ENCODE measurements at places on chromosomes 7 and 10.

DNA sequence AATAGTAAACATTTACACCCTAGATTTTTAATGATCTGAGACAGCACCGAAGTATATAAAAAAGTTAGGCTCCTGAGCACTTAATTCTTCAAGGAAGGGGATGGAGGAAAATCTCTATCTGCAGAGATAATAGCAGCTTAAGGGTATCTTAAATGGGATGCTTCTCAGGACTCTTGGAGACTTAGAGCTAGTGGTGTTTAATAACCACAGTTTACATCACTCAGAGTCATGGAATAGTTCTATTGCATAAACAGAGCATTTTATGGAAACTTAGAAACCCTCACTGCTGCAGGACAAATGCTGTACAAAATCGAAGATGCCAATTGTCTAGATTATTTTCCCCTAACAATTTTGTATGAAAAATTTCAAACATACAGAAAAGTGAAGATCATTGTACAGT is 398.9 kb upstream of the GALNT17 start:
- no peak for DNase-seq

DNA sequence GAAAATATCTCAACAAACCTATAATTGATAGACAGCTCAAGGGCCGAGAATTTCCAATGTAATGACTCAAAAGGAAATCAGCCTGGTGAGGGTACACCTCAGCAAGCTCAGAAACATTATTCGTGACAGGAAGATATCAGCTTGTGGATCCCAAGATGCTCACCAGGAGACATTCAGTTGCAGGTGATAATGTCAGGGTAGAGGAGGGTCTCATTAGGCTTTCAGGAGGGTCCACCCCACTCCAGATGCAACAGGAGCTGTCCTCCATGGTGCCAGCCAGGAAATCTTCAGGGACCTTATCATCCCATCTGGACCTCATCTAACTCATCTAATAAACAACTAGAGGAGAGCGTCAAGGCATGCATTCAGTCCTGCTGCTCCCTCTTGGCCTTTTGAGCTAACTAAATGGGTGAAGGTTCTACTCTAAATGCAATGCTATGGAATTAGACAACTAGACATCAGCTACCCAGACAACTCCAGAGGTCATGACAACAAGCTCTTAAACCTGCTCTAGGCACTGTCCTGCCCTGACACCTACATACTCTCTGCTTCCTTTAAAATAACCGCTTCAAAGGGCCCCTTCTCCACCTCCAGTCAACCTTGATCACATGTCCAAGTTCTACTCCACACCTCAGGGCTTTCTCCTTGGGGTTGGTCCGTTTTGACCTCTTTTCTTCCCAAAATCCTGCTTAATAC is 4.3 kb upstream of the GIMAP5 start:
- DNase-seq: no peak

- DNase-seq: no peak
These were observed 27.7 kb downstream of the ZSCAN25 start for GRCh38 chr7:99644431-99644830.

DNA sequence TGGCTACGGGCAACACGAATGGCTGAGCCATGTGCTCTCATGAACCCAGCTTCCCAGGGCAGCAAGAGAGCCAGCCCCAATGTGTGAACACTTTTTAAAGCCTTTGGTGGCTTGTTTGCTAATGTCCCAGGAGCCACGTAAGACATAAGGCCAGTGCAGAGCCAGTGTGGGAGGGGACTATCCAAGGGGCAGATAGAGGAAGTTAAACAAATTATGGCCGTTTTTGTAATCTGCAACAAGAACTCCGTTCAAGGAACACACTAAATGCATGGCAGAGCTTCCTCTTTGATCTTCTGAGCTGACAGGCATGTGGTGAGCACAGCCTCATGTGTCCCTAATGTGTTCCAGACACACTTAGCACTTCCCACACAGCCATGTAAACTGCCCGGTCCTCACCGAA is 133.3 kb downstream of the TEX36 start:
- peak; percentile 70 for DNase-seq

GRCh38 chr7:137576481-137576880 is 232.9 kb upstream of the PTN start:
- DNase-seq: no peak

DNA sequence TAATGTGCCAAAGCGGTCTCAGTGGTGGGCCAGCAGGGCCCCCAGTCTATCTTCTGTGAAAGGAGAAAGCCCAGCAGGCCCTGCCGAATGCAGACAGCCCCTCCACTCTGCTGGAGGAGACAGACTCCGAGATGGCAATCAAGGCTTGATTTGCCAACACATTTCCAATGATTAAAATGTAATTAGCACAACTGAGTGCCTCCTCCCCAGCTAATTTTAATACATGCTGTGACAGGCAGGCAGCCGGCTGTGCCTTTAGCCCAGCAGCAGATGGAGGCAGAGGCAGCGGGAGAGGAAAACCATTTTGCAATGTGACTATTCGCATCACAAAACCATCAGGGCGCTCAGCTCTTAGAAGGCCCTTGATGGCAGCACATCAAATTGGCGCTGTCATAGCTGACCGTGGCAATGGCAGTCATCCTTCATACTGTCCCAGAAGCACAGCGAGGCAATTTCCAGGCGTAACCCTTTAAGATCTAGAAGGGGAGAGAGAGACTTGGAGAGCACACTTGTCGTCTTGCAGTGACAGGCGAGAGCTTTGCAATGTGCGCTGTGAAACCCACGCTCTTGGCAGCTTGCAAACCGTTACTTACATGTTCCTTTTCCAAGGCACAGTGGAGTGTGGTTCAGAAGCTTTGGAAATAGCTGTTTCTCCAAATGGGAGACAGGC is 714.8 kb upstream of the GALNT17 start:
- no peak for DNase-seq

GRCh38 chr7:1368682-1369571 is 90.3 kb downstream of the MICALL2 start:
- no peak for DNase-seq

- no peak for DNase-seq
These were observed 43.1 kb downstream of the DENND2A start for GRCh38 chr7:140597428-140597949.

DNA sequence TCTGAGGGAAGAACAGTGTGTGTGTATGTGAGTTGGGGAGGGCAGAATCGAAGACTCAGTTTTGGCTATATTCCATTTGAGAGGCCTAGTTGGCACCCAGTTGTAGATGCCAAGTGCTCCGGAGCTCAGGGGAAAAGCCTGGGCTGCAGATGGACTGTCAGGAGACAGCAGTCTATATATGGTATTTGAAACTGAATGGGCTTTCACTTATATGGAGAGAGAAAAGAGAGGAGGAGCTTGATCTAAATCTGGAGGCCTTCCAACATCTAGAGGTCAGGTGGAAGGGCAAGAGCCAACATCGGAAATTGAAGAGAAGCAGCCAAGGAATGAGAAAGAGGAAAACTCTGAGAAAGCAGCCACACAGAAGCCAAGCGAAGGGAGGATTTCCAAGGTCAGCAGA is 350.8 kb upstream of the BMPER start:
- DNase-seq: no peak

- DNase-seq: no peak
These were observed 38.1 kb downstream of the TSPAN12 start for GRCh38 chr7:120819861-120820260.

- DNase-seq: peak; percentile 7
These were observed 52.9 kb downstream of the STK32C start for GRCh38 chr10:132254841-132255240.

- DNase-seq: no peak
These were observed 213.5 kb upstream of the ZNF32 start for GRCh38 chr10:43861966-43862751.

DNA sequence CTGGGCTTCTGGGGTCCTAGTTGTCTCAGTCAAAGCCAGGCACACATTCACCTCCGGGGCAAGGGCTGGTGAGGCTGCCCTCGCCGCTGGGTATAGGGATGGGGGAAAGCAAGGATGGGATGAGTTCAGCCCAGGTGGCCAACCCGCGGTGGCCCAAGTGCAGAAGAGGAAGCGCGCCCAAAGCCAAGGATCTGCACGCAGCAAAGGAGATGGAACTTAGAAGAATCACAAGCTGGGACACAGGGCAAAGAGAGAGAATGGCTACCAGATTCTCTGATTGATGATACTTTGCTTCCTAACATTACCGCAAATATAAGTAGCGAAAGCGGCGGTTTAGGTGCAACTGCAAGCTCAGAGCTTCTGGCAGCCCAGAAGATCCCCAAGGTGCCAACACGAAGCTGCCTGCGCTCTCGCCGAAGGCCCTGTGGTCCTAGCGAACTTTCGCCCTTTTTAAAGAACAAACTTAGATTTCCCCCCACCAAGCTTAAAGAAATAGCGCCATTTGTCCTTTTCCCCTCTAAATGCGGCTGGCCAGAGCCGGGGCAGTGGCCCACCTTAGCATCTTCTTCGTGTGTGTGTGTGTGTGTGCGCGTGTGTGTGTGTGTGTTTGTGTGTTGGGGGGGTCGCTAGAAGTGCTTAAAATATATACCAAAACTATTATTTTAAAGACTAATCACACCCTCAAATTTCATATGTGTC is 927 bp upstream of the MKX start:
- DNase-seq: no peak

DNA sequence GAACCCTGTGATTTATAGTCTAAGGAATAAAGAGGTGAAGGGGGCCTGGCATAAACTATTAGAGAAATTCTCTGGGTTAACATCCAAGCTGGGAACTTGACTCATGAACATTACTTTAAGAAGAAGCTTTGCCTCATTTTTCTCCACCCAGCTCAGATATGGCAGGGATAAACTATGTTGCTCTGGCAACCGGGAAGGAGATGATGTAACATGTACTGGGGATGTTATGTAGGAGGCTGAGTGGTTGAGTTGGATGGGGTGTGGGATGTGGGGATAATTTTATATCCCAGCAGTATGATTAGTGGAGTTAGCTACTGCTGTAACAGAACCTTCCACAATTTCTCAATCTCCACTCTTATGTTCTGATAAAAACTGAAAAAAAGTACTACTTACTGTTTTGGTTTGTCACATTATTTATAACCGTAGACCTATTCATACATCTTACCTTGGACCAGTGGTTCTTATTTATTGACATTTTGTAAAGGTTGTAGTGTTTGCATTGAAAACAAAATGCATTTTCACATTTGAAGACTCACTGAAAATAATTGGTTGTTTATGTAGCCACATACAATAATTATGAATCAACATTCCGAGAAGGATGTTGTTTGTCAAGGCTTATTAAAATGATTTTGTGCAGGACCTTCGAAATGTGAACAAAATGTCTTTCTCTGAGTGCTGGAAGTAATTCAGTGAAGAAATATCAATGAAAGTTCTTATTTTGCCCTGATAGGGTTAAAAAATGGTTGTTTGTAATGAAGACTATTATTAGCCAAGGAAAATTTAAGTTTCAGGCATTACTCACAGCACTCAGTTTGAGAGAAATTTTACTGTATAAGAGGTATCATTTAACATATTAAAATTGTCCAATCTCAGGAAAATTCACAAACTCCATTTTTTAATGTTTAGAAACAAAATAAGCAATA is 1.3 kb downstream of the OR2F2 start:
- no peak for DNase-seq

DNA sequence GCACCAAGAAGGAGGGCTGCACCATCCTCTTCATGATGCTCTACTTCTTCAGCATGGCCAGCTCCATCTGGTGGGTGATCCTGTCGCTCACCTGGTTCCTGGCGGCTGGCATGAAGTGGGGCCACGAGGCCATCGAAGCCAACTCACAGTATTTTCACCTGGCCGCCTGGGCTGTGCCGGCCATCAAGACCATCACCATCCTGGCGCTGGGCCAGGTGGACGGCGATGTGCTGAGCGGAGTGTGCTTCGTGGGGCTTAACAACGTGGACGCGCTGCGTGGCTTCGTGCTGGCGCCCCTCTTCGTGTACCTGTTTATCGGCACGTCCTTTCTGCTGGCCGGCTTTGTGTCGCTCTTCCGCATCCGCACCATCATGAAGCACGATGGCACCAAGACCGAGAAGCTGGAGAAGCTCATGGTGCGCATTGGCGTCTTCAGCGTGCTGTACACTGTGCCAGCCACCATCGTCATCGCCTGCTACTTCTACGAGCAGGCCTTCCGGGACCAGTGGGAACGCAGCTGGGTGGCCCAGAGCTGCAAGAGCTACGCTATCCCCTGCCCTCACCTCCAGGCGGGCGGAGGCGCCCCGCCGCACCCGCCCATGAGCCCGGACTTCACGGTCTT is 1.9 kb downstream of the FZD1 start:
- DNase-seq: no peak

- no peak for DNase-seq
These were observed 3.0 kb upstream of the AQP1 start for GRCh38 chr7:30908681-30909080.

- DNase-seq: no peak
These were observed 40.5 kb upstream of the HSPB1 start for GRCh38 chr7:76261931-76262330.

DNA sequence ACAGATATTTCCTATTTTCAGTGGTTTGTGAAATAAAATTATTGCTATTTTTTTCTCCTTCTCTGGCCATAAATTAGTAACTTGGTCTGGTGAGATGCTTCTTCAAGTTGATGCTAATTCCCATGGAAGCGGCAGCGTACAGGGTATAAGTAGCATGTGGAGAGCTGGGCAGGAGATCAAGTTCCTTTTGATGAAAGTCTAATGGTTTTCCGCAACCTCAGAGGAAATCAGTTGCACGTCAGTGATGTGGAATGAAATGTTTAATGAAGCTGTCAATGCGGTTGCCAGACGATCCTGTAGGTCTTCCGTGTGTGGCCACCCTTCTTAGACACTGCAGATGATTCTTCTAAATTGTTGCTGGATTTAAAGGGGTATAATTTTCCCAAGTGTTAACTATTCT is 236.4 kb upstream of the GRM3 start:
- no peak for DNase-seq

- no peak for DNase-seq
These were observed 273.0 kb downstream of the ZMYND11 start for GRCh38 chr10:408236-408635.

- DNase-seq: no peak
These were observed 96.1 kb downstream of the COL28A1 start for GRCh38 chr7:7439564-7439963.

DNA sequence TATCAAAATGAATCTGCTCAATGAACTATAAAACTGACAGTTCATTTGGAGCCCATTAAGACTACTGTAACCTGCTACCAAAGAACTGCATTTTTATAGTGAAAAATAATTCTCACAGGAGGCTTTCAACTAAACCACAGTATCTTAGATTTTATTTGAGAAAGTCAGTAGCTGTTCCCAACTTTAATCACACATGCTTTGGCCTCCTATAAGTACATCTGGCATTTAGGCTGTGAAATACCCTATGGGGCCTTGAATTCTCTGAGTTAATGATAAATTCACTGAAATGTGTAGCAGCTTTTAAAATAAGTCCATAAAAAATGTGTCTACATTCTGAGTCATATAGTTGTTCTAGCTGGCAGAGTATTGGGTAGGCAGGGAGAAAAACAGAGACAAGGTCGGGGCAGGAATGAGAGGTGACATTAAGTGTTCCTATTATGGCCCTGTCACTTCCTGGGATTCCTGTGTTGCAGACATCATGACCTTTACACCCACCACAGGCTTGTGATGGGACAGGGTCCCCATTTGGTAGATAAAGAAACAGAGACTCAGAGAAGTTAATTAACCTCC is 588.8 kb downstream of the REEP3 start:
- DNase-seq: no peak

- no peak for DNase-seq
These were observed 46.9 kb downstream of the KMT2E start for GRCh38 chr7:105060923-105061322.

GRCh38 chr10:35959252-35959651 is 317.2 kb upstream of the FZD8 start:
- no peak for DNase-seq

All from inflammatory macrophage treated with lipopolysaccharide for 4 hours (primary cell).